Hippocampal formation (tissue), 2 donors: ENCODE measurements at places on chromosomes 16 and 17.

DNA sequence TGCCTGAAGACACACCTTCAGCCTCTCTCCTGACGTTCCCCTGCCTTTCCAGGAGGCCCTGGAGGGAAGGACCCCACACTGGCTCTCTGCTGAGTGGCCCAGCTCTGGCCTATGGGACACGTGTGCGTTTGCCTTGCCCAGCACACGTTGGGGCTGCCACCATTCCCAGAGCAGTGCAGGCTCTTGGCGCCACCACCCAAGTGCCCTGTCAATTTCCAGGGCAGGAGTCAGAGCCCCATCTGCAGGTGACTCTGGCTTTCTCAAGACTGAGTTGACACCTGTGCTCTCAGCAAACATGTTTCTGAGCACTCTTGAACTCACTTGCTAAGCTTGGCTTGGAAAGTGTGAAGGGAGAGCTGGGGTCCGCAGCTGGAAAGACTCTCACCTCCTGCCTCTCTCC, 4.7 kb upstream of the IRF8 start:
- DNase-seq: no peak

GRCh38 chr16:86355951-86356350, 154.4 kb upstream of the FOXF1 start:
- no peak for DNase-seq

DNA sequence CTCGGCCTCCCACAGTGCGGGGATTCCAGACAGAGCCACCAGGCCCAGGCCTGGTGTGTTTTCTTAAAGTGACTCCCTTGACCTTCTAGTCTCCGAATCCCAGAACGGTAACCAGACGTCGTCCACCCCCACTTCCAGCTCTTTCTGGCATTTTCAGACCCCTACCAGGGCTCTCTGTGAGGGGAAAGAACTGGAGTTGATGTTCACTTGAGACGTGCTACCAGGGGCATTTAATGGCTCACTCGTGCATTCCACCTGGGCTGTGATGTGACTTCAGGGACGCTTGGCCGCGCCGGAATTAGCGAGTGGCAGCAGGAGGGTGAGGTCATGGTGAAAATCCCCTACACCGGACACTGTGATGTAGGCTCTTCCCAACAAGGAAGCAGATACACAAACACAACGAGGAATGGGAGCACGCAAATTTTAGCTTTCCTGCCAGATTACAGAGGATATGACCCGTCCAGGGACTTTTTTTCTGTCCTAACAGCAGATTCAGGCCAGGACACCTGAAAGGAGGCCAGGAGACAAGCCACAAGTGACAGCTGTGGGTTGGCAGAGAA, 1.1 kb upstream of the GNA13 start:
- no peak for DNase-seq

DNA sequence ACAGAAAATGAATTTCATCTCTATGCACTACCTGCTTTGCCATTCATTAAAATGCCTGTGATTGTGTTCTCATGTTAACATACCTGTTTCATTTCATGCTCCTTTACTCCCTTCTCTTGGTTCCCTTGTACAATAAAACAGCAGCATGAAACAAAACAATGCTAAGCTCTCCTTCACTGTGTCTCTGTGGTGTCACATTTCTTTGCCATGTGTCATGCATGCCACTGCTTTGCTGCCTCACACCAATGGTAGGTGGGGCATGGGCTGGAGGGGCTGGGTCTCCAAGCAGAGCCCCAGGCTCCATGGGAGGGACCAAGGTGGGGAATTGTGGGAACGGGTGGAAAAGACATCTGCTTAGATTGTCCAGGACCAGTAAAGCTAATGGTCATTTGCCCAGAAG, 83.6 kb downstream of the RGS9 start:
- no peak for DNase-seq

GRCh38 chr16:14087590-14088154, 16.6 kb downstream of the MRTFB start:
- no peak for DNase-seq

GRCh38 chr16:66936889-66937554, 1.7 kb downstream of the CES2 start:
- DNase-seq: no peak

DNA sequence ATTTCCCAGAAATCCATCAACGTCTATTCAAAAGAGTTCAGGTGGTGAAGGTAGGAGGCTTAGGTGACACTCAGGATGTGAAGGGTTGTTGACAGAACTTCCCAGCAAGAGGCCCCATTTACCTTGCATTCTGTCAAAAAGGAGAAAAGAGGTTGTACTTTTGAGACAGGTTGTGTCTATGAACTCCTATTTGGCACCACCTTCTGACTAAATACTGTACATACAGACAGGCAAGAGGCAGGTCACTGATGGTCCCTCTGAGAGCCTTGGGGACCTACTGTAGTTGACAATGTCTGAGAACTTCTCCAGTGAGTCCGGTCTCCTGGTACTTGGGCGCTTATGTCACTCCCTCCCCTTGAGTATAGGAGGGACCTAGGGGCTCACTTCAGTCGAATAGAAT, 479.3 kb upstream of the ZFHX3 start:
- no peak for DNase-seq

DNA sequence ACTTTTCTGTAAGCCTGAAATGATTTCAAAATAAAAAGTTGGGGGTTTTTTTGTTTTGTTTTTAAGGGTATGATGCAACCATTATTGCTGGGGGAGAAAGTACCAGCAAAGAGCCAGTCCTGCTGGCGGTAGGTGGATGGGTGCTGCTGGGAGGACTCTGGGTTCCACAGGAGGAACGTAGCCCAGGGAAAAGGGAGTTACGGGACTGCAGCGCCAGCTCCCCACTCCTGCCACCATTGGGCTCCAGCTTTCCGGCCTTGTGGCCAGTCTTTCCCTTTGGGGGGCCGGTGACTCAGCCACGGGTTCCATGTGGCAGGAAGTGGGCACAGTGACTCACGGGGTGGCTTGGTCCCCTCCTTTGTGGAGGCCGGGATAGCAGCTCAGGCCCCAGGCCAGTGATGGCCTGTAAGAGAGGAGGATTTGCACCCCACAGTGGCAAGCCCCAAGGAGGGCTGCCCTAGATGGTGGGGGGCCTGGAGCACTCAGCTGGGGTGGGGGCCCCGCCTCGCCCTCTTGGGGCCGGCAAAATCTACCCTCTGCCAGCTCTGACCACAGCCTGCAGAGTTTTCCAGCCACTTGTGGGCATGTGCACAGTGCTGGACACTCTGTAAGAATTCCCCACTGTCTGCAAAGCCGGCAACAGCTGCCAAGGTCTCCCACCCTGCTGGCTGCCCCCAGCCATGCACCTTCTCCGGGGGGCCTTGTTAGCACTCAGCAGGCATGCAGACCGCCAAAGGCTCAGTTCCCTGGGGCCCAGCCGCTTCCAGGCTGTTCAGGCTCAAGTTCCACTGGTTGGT, 30.4 kb downstream of the SOCS3 start:
- DNase-seq: no peak

GRCh38 chr17:36590082-36590481, 1.6 kb upstream of the DHRS11 start:
- no peak for DNase-seq

GRCh38 chr16:19269098-19269497, 16.4 kb upstream of the CLEC19A start:
- no peak for DNase-seq

DNA sequence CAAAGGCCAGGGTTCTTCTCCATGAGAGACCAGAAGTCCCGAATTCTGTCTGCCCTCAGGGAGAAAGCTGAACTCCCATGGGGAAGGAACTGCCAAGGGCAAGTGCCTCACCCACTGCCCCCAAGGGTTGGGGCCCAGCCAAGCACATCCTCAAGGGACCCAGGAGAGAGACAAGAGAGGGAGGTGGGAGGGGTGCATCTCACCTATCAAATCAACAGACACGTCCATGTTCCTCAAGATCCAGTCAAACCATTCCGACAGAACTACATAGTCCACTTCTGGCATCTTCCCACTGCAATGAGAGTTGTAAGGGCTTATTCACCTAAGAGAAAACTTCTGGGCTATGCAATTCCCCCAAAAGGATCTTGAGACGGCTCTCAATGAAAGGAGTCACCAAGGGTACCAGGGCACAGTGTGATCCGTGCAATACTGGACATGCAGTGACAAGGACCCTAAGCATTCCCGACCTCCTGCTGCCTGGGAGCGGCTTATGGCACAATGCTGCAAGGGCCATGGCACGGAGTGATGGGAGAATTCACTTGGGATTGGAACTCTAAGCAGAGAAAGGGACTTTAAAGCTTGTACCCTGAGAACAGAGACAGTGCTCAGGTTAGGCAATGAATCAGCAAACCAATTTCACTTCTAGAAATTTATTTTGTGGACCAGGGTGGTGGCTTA, 32.2 kb downstream of the TK2 start:
- no peak for DNase-seq

DNA sequence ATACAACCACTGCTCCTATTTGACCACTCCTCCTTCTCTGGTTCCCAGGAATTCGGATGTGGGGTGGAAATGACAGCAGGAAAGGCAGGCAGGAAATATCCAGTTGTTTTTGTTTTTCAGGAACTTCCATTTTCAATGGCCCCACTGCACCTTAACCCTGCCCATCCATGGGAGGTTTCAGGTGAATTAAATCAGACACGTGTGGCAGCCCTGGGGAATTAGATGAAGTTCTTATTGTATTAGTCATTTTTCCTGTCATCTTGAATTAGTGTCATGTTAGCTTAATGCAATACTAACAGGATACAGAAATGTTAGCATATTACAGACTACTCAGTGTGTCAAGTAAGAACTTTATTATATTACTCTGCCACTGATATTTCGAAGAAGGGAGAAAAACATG, 146.4 kb downstream of the CHD9NB start:
- no peak for DNase-seq

GRCh38 chr16:76755496-76755895, 435.5 kb upstream of the MON1B start:
- no peak for DNase-seq

DNA sequence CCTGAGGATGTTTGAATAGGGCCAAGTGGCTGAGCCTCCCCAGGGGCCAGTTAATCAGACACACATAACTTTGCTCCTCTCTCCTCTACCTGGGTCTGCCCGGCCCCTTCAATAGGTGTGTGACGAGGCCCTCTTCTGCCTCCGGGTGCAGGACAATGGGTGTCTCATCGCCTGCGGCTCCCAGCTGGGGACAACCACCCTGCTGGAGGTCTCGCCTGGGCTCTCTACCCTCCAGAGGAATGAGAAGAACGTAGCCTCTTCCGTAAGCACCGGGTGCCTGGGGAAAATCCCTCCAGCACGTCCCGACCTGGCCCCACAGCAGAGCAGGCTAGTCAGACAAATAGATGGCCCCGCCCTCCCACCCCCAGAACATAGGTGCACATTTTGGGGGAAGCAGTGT, 16.1 kb upstream of the KIF19 start:
- DNase-seq: no peak

DNA sequence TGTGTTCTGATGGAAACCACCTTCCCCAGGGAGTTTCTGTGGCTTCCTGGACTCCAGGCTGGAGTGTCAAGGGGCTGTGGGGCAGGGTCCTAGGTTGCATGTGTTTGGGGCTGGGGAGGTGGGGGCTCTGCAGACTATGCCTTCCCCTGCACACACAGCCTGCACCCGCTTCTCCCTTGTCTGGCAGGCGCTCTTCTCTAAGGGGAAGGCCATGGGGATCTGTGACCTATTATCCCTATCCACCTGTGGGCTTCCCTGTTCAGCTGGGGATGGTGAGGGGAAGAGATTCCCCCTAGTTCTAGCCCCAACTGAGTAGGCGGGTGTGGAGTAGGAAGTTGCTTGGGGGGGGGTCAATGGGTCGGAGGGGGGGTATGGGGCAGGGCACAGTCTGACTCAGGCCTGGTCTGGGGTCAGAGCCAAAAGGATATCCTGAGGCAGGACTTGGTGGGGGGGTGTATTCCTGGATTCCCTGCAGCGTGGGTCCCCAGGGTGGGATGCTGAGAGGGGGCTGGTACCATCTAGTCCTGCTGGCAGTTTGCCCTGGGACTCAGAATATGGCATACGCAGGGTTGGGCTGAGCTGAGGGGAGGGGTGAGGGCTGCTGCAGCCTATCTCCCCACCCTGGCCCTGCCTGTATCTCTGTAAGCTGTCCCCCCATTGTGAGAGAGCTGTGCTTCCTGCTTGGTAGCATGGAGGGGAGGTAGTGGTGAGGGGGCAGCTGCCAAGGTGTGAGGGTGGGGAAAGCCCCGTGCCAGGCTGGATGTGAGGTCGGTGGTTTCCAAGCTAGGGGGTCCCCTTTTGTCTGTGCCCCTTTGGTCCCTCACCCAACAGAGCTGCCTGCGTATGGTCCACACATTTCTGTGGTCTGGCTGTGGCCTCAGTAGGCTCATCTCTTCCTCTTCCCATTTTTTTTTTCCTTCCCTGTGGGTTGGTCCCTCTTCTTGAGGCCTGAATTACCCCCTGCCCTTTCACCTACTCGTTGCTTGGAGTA, 14.7 kb downstream of the RARA start:
- DNase-seq: no peak

DNA sequence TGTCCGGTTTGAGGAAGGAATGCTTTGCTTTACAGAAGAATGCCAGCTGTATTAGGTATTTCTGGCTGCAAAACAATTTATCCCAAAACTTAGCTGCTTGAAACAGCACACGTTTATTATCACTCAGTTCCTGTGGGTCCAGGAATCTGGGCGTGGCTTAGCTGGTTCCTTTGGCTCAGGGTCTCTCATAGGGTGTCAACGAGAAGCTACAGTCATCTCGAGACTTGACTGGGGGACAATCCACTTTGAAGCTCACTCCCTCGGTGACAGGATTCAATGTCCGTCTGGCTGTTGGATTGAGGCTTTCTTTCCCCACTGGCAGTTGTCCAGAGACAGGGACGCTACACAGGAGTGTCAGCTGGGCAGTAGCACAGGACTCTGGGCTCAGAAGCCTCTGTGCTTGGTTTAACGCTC, 9.6 kb upstream of the RHBDF2 start:
- no peak for DNase-seq

DNA sequence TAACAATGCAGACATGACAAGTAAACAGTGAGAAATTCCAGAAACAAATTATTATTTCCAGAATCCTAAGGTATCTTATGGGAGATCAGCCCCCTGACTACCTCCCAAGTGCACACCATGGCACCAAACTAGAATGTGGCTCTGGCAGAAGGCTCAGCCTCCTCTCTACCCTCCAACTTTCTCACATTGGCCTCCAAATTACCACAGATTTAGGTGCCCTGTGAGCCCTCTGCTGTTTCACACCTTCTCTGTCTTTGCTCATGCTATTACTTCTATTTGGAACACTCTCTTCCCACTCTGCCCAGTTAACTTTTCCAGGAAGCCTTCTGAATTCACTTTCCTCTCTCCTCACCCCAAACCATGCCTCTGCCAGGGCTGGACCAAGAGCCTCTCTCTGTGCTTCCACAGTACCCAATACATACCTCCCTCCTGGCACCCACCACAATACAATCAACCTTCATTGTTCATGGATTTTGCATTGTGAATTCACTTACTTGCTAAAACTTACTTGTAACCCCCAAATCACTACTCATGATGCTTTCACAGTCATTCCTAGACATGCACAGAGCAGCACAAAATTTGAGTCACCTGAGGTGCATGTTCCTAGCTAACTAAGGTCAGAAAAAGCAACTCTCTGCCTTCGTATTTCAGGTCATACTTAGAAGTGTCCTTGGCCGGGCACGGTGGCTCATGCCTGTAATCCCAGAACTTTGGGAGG, 31.4 kb downstream of the SMG6 start:
- no peak for DNase-seq

GRCh38 chr17:15744074-15744676, 12.1 kb downstream of the TBC1D26 start:
- DNase-seq: no peak

GRCh38 chr17:41539979-41540701, 12.0 kb upstream of the KRT19 start:
- no peak for DNase-seq

- DNase-seq: no peak
These were observed 11.7 kb downstream of the CFAP52 start for GRCh38 chr17:9587969-9588656.
